ENCODE measurements at places on chromosomes 11 and 22. TPM values are rescaled to one million over a fixed set of nuclear protein-coding genes. Genes with fewer than 3 reads are reported as not detected.

Gene TRIM6
- 2.4 TPM for polyA plus RNA-seq

Gene TMEM191C
- 0.15 TPM for polyA plus RNA-seq

Gene ARHGAP42
- 0.87 TPM for polyA plus RNA-seq

Gene MS4A7
- polyA plus RNA-seq = 2.0 TPM

Gene ADM2
- 0.31 TPM for polyA plus RNA-seq

Gene LRRN4CL
- polyA plus RNA-seq = 4.3 TPM

Measured in adipose tissue (tissue), 3 donors.